ENCODE measurements at places on chromosomes 2 and 18.

GRCh38 chr18:2480536-2480935, 90.8 kb downstream of the METTL4 start:
- no peak for DNase-seq

GRCh38 chr18:48860269-48861180, 90.2 kb downstream of the SMAD7 start:
- DNase-seq = no peak

DNA sequence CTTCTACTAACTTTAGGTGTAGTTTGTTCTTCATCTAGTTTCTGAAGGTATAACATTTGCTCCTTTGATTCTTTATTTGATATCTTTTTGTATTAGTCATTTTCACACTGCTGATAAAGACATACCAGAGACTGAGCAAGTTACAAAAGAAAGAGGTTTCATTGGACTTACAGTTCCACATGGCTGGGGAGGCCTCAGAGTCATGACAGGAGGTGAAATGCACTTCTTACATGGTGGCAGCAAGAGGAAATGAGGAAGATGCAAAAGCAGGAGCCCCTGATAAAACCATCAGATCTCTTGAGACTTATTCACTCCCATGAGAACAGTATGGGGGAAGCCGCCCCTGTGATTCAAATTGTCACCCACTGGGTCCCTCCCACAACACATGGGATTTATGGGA, 544.4 kb upstream of the DSEL start:
- no peak for DNase-seq

- DNase-seq = no peak
Observed at GRCh38 chr2:178328037-178328436, 122.9 kb downstream of the PRKRA start.

- no peak for DNase-seq
Observed at GRCh38 chr18:48022531-48023329, 92.3 kb upstream of the SMAD2 start.

- no peak for DNase-seq
Observed at GRCh38 chr18:77750006-77750405, 500.4 kb downstream of the GALR1 start.

DNA sequence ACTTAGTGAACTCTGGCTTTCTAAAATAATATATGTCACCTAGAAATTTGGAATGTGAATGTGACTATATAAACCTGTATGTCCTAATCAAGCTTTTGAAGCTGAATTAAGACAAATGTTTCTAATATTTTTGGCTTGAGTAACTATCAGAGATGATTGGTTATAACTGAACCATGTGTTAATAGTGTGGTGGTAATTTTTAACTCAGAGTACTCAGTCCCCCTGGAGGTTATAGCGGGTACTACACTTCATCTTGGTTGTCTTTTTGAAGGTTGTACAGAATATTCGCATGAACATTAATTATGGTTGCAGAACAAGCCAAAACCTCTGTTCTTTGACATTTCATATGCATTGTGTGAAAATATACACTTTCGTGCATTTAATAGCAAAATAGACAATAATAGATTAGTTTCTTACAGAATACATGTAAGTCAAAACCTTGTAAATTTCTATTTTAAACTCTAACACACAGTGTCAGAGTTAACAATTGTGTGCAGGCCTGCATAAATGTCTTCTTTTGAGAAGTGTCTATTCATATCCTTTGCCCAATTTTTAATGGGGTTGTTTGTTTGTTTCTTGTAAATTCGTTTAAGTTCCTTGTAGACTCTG, 86.0 kb downstream of the OSBPL6 start:
- peak; percentile 6 for DNase-seq

DNA sequence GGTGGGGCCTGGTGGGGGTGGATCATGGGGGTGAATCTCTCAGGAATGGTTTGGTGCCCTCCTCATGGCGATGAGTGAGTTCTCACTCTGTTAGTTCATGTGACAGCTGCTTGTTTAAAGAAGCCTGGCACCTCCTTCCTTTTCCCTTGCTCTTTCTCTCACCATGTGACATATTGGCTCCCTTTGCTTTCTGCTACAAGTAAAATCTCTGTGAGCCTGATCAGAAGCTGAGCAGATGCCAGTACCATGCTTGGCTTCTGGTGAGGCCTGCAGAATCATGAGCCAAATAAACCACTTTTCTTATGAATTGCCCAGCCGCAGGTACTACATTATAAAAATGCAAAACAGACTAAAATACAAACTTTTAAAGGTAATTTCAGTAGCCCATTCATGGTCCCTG, 73.4 kb upstream of the TEX51 start:
- DNase-seq = no peak

DNA sequence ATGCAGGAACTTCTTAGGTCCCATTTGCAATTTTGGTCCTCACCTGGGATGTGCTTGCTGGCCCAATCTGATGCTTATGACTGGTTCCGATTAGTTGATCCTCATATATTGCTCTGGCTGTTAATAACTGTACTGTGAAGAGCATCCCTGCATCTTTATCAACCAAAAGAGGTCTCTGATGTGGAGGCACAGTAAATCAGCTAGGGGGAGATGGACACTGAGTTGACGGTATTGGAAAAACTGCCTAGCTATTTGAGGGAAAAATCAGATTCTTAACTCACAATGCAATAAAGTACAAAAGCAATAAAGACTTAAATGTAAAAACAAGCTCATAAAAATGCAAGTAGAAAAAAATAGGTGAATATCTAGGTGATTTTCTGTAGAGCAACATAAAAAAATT, 188.0 kb upstream of the TCF4 start:
- DNase-seq = no peak

GRCh38 chr2:113977060-113977659, 87.3 kb downstream of the ACTR3 start:
- DNase-seq = no peak

- no peak for DNase-seq
Observed at GRCh38 chr2:201257381-201257955, 2.9 kb upstream of the CASP8 start.

DNA sequence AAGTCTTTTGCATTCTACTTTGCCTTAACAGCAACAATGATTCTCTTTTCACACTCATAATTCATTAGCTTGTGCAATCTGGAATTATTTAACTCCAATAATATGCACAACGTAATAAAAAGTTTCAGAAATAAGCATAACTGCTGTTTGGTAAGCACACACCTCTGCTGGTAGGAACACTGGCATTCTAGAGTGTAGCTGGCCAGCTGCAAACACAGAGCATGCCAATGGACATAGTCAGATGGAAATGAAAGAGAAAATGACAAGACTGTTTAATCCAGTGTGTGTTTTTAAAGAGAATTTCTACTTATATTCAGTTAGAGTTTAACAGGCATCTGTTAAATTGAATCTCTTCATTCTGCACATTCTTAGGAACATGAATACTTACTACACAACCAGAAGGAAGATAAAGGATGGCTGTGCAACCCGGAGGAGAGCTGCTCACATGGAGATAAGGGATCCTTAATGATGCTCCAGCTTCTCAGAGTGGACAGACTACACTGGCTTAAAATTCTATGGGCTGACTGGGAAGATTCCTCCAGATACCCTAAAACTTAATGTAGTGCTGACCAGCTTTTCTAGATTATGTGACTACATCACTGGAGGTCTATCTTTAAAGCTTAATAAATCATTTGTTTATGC, 94.6 kb upstream of the CHAC2 start:
- DNase-seq = no peak

DNA sequence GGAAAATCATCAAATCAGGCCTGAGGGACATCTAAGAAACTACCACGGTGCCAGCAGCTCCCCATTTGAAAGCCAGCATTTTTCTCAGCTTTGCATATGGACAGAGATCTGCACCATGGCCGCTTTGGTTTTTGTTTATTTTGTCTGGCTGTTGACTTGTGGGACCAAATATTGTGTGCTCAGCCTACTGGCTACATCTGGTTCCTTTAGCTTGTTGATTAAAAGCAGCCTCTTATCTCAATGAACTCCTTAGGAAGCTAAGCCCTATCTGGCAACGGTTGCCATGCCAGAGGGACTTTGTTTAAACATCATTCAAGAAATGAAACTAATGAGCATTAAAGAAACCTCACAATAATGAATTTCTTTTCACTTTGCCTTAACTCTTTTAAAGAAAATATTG, 32.4 kb upstream of the CCDC150 start:
- DNase-seq = no peak

DNA sequence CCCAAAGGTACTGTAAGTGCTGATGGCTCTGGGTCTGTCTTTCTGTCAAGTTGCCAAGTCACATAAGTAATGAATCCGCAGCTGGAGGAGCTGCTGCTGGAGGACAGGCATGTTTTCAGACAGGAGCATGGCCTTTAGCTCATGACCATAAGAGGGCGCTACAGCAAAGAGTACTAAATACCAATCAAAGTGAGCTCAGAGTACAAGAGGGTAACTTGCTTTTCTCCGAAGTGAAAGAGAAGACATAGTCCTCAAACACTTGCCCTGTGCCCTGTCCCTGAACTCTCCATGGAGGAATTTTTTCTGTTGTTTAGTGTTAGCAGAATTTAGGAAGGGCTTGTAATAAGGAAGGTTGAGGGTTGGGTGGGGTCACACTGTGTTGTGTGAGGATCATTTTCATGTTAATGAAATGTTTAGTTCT, 58.0 kb upstream of the EML6 start:
- DNase-seq = no peak

DNA sequence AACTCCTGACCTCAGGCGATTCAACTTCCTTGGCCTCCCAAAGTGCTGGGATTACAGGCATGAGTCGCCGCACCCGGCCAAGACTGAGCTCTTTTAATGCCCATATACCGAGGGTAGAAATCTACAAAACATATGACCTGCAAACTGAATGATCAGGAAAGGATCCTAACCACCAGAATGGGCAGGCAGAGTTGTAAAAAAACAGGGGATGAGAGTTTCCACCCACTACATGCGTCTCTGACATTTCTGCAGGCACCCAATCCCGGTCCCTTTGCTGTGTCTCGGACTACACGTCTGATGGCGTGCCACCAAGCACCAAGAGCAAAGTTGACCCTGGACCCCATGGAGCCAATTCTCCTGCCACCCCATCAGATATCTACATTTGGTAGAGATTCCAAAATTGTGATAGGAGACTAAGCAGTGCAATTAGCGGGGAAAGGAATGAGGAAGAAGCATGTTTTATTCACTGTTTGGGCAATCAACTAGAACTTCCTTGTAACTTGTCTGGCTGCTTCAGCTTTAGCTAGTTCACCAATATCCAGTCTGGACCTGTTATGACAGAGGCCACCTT, 74.1 kb downstream of the ATP8B1 start:
- no peak for DNase-seq

DNA sequence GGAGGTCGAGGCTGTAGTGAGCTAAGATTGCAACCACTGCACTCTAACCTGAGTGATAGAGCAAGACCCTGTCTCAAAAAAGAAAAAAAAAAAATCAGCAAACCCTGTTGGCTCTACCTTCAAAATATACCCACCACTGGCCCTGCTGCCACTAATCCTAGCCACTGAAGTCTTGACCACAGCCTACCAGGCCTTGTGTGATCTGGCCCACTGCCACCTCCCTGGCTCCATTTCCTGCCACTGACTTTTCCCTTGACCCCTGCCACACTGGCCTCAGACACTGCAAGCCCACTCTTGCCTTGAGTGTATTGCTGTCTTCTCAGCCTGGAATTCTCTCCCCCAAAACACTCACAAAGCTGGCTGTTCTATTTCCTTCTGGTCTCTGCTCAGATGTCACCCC, 33.7 kb downstream of the SH2D6 start:
- no peak for DNase-seq

GRCh38 chr18:10205151-10205550, 249.3 kb upstream of the APCDD1 start:
- DNase-seq = no peak

DNA sequence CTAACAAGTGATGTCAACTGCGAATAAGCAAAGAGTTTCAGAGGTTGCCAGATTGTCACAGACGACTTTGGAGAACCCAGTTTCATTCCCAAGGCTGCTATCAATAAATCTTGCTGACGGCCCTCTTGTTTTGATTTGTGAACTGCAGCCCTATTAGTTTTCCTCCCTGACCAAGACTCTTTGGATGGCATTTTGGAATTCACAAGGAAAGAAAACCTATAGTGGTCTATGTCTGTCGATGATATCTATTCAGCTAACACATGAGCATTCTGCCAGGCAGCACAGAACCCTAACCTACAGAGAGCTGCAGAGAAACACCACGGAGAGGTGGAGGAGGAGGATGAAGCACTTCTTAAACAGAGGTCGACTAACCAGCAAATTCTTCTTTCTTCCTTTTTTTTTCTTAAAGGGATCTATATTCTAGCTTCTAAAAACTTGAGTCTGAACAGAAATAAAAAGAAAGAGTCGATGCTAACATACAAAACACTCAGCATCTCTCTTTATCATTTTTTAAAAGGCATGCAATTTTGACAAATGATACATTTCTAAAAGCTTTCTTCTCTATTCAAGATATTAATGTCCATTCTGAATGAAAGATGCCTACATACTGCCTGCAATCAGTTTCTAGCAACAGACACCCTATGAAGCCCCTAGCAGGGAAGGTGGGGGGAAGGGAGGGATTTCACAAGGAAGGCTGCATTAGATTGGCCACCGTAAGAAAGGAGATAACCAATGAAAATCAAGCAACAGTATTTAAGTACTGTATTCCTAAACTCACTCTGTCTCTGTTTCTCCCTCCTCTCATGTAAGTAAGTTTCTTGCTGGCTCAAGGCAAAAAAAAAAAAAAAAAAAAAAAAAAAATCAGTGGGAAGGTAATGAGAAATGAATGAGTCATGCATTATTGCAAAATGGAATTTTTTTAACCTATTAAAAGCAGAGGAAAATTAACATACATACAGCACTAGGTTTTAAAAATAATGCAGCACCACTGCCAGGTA, 83.0 kb upstream of the CHRNA1 start:
- no peak for DNase-seq

DNA sequence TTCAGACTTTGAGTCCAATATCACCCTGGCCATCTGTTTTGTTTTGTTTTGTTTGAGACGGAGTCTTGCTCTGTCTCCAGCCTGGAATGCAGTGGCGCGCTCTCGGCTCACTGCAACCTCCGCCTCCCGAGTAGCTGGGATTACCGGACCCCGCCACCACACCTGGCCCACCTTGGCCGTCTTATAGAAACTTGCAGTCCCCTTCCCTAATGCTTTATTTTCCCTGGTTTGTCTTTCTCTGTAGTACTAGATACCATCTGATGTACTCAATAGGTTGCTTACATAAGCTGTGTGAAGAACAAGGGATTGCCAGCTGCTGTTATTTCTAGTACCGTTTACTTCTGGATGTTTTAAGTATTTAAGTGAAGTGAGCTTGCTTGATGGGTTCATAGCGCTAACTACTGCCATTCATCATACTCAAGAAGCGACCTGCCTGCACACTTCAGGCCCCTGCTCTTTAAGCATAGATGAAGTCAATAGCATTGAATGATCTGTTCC, 1.2 kb downstream of the RPL31 start:
- no peak for DNase-seq

DNA sequence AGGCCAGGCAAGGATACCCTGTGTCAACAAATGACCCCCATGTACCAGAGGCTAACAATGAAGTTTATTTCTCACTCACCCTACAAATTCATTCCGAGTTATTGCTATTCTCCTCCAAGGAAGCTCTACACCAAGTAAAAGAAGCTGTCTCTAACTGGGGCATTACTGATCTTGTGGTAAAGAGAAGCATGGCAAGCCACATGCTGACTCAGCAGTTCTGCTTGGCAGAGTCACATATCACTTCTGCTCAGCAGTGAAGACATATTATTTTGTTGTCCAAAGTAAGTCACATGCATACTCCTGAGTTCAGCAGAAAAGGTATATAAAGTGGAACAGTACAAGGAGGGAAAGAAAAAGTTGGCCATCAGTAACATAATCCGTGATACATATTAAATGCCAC, 315.8 kb downstream of the GULP1 start:
- no peak for DNase-seq

GRCh38 chr18:27057519-27058234, 127.4 kb downstream of the CHST9 start:
- no peak for DNase-seq

- DNase-seq = no peak
Observed at GRCh38 chr18:3540805-3541548, 91.0 kb downstream of the TGIF1 start.
